Stimulated activated CD8-positive, alpha-beta memory T cell treated with anti-CD3 and anti-CD28 coated beads, Interleukin-15, amount 100 ng/mL, for 48 hours (primary cell): ENCODE measurements at places on chromosomes 7 and 10.

DNA sequence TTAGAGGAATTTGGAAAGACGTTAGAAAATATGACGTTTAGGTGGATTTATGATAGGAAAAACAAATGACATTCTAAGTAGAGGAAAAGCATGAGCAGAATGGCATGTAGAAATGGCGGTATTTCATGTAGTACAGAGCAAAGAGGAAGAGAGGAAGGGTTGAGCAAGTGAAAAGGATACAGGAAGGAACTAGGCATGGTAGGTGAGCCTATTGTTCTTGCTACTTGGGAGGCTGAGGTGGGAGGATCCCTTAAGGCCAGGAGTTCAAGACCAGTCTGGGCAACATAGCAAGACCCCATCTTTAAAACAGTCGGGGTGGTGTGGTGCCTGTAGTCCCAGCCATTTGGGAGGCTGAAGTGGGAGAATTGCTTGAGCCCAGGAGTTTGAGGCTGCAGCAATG lies 1.2 kb downstream of the GTPBP10 start:
- DNase-seq: no peak

- DNase-seq: no peak
Observed at GRCh38 chr7:31761646-31762045, 74.6 kb downstream of the PPP1R17 start.

DNA sequence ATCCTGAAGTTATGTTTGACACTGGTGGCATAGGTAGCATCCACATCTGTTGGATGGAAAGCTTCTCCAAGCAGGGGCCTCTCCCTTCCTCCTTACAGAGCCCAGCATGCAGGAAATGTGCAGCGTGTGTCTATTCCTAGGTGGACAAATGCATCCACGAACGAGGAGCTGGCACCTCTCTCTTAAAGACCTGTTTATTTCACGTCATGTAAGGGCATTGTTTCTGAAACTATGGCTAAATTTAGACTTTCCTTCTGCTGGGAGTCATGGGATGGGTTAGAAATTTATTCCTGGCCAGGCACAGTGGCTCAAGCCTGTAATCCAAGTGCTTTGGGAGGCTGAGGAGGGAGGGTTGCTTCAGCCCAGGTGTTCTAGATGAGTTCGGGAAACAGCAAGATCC lies 208.4 kb upstream of the SVIL start:
- DNase-seq: no peak

DNA sequence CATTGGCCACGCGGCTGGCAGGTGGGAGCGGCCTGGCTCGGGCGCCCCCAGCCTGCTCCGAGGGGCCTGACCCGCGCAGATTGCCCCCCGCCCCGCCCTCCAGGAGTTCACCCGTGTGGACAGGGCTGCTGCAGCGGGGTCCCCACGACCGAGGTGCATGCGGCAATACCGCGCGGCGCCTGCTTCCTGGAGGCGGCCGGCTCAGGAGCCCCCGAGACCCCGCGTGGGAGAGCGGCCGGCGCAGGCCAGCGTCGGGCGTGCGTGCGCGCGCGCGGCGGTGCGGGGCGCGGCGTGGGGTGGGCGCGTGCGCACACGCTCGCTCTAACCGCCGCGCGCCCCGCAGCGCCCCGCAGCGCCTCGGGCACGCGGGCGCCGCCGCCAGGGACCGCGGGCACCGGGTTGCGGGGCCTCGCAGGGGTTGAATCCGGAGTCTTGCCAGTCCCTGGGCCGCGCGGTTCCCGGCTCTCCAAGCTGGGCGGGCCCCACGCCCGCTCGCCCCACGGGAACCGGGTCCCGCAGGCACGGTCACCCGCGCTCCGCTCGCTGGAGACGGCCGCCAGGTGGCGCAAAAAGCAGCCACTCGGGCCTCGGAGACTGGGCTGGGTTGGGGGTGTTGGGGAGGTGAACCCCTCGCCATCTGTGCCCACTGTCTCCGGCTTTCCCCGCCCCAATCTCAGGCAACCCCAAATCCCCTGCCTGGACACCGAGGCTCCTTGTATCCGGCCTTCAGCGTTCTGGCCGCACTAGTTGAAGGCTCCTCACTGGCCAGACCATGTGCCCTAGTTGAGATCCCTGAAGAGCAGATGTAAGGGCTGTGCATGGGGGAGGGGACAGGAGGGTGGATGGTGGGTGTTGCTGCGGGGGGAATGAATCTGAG lies 1.3 kb upstream of the ACHE start:
- no peak for DNase-seq

DNA sequence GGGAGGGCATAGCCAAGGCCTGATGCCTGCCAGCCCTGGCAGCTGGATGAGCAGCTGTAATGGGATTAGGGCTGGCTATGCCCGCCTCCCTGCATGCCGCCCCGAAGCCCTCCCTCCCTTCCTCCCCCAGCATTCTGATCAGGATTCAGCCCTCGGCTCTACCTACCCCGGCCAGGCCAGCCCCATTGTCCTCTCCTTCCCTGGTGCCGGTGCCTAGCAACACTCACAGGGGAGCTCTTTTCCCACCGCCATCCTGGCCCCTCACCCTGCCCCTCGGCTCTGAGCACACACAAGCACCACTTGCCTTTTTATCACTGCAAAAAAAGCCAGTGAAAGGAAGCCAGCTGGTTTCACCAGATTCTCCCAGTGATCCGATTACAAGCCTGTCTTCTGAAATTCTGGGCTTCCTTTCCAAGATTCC lies 9.0 kb upstream of the ADCYAP1R1 start:
- DNase-seq: no peak

- no peak for DNase-seq
Observed at GRCh38 chr7:139940866-139941265, 111.8 kb downstream of the TBXAS1 start.

GRCh38 chr7:133702078-133702477 lies 425.1 kb upstream of the LRGUK start:
- DNase-seq: no peak

DNA sequence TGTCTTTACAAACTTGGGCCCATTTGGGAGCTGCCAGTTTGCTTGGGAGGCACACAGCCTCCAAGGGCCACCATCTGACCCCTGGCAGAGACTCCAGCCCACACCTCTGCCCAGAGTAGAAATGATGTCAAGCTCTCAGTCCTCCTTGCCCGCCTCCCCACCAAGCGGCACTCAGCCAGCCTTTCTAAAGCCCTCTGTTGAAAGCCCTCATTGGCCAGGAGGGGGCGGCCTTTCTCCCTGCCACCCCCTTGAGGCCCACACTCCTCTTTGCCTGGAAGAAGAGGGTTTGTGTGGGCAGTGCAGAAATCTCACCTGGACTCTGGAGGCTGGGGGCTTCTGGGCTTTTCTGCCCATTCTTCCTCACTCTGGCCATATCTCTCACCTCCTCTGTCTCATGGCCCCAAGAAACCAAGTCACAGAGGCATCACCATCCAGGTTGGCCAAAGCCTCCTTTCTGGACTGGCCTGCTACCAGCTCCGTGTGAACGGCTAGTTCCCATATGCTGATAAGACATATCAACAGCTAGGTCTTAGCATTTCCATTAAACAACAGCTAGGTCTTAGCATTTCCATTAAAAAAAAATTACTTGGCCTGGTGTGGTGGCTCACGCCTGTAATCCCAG lies 36.1 kb downstream of the UBTD1 start:
- DNase-seq: peak; percentile 21

DNA sequence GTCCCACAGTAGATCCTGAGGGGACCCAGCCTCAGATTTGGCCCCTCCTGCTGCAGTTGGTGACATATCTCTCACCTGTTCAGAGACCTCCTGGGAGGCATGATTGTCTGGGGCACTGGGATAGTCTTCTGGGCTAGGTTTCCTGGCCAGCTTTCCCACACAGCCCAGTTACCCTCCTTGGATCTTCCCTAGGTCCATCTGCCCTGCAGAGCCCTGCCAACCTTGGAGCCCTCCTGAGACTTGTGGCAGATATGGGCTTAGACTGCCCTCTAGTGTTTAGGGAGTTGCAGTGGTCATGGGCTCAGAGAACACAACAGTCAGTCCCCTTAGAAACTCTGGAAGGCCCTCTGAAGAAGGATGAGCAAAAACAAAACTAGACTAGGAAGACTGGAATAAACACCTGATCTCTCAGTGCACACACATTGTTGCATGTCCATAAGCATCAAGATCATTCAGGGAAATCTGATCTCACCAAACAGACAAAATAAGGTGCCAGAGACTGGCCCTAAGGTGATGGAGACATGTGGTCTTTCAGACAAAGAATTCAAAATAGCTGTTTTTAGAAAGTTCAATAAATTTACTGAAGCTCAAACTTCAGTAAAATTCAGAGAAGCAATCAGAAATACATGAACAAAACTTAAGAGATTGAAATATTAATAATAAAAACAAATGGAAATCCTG lies 324.6 kb downstream of the ATRNL1 start:
- DNase-seq: no peak

DNA sequence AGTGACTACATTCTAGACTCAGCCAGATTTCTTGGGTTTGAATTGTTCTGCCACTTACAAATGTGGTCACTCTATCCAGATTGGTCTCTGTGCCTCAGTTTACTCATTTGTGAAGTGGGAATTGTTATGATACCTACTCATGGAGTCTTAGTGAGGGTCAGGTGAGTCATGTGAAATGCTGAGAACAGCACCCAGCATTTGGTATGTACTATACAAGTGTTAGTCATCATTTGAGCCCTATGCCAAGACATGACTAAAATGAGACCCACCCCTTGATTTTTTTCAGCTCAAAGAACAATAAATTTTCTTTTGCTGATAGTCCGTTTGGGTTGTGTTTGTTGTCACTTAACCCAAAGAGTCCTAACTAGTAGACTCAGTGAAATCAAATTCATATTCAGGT lies 92.8 kb downstream of the CHN2 start:
- DNase-seq: no peak

GRCh38 chr10:102610441-102610887 lies 33.8 kb upstream of the TRIM8 start:
- no peak for DNase-seq

DNA sequence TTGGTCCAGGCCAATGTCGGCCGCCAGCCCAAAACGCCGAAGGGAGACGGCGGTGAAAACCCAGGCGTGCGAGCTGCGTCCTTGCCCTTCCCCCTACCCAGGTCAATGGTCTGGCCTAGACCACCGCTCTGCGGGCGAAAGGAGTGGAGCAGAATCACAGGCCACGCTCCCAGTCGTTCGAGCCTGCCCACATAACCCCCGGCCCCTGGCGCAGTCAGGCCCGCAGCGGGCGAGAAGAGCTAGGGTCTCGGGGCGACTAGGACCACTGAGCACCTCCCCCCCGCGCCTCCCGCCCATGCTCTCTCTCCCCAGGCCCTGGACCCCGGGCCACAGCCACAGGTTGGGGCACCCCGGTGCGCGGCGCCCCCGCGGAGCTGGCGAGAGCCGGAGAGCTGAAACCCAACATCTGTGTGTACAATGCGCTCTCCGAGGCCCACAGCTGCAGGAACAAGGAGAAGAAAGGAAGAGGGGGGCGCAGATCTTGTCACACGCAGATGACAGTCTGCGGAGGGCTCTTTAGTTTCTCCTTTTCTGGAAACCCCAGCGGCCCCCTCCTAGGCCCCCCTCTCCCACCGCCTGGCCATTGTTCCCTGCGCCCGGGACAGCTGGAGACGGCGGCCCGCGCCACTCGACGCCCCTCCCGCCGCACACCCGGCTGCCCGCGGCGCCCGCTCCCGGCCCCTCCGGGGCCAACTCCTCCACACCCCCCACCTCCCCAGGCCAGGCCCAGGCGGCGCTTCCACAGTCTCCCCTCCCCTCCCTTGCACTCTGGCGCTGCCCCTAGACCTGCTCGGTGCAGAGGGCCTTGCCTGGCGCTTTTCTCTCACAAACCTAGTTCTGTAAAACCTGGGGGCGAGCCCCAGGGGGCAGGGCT lies 355.0 kb downstream of the DNAJB6 start:
- DNase-seq: no peak

- no peak for DNase-seq
Observed at GRCh38 chr7:48087349-48087748, 1.7 kb upstream of the UPP1 start.

- no peak for DNase-seq
Observed at GRCh38 chr10:3931224-3931623, 146.2 kb upstream of the KLF6 start.

- DNase-seq: no peak
Observed at GRCh38 chr10:116772909-116773705, 30.7 kb upstream of the HSPA12A start.

- DNase-seq: no peak
Observed at GRCh38 chr7:134928554-134928953, 57.8 kb upstream of the AGBL3 start.
